Naive B cell (primary cell): ENCODE measurements at places on chromosomes 1 and 21. TPM values are rescaled to one million over a fixed set of nuclear protein-coding genes. Genes with fewer than 3 reads are reported as not detected.
A peak's percentile ranks its signal among the peaks of the same experiment; 100 is the strongest.

GRCh38 chr1:157151073-157151472, 12.9 kb upstream of the ETV3 start:
- no peaks in the 10 kb centered on the region for H3K36me3 ChIP-seq
- no peak overlapping the region for H3K27ac ChIP-seq
- peaks cover 4% of the 10 kb centered on the region for H3K4me1 ChIP-seq
- peaks cover 39% of the 10 kb centered on the region for H3K27me3 ChIP-seq
- no peak for DNase-seq

DNA sequence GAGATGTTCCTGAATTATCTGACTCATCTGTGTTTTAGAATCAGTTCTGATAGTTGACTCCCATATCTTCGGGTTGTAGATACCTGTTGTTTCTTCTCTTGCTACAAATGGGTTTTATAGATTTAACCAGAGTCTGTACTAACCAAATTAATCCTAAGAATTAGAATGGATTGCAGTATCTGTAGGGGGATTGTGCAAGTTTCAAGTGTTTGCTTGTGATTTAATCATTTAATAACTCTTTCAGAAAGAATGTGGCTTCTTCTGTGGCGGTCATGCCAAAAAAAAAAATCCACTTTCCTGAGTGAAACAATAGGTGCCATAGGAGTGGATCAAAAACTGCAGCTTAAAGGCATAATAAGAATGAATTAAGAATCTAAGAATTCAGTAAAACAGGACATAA, 9.4 kb downstream of the IPO9 start:
- H3K36me3 ChIP-seq = peaks cover 12% of the 10 kb centered on the region
- no peaks in the 10 kb centered on the region for H3K27me3 ChIP-seq
- no peak for DNase-seq
- H3K4me1 ChIP-seq = peaks cover 64% of the 10 kb centered on the region
- H3K27ac ChIP-seq = peak overlapping the region; percentile 28

DNA sequence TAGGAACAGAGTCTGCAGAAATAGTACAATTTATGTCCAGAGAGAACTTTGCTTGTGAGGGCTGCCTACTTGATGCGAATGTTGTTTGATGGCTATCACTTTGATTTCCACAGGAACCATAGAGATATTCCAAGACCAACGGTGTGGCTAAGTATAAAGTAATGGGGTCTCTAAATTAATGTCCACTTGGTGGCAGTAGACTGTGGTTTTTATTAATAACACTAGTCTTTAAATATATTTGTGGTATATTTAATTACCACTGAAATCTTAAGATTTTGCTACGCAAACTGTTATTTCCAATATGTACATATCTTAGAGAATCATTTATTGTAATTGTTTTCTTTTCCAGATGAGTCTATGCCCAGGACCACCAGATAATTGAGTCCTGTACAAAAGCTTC, 647.9 kb downstream of the PLA2G4A start:
- no peaks in the 10 kb centered on the region for H3K27me3 ChIP-seq
- no peak overlapping the region for H3K27ac ChIP-seq
- H3K4me1 ChIP-seq = no peaks in the 10 kb centered on the region
- no peaks in the 10 kb centered on the region for H3K36me3 ChIP-seq

DNA sequence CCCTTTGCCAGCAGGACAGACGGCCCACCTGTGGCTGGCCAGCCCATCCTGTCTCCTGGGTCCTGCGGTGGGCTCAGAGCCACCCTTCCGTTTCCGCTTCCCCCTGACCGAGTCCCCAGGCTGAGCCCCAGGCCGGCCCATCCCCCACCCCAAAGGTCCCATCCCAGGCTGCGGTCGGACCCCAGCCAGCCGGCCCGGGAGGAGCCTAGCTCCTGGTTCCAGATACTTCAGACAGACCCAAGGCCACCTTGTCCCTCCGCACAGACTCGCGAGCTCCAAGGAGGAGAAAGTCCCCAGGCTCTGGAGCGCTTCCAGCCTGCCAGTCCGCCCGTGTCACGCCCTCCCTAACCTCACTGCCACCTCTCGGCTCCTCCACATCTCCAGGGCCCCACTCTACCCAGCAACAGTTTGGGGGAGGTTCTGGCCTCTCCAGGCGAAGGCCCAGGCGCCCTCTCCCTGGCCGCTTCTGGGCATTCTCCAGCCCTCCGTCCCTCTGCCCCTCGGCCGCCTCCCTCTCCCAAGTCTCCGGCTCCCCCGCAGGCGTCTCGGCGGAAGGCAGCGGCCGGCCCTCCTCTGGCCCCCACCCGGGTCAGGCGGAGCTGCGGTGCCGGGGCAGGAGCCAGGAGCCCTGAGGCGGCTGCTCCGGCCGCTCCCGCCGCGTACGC, 835 bp downstream of the LRRN2 start:
- H3K36me3 ChIP-seq = no peaks in the 10 kb centered on the region
- no peak overlapping the region for H3K27ac ChIP-seq
- peaks cover 27% of the 10 kb centered on the region for H3K27me3 ChIP-seq
- peaks cover 14% of the 10 kb centered on the region for H3K4me1 ChIP-seq
- no peak for DNase-seq
- H3K4me3 ChIP-seq = peak overlapping the region; percentile 69

RHCE gene
- not detected for polyA plus RNA-seq

DNA sequence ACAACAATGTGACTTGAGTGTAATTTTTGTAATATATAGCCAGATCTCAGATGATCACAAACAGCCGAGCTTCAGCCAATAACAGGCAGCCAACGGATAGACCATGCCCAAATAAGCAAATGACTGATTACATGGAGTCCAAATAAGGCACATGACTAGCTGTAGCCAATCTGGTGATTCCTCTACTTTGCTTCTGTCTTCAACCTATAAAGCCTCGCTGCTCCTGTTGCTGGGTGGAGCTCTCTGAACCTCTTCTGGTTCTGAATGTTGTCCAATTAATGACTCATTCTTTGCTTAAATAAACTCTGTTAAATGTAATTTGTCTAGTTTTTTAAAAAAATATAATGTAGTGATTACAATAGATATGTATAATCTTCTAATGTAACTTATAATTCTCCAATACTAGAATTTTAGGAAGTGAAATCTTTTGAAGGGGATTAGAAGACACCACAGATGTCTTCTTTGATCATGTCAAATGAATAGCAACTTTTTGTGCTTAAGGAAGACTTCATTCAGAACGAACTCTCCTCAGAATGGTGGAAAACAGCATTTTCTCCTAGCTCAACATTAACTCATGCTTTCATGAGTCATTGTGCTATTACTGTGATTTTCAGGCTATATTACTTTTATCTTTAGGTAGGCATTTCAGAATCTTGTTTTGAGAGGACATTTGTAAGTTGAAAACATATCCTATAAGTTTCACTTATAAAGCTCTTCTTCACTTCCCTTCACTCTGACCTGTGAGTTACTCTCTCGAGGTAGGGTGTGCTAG, 857.8 kb upstream of the B3GALT2 start:
- no peak overlapping the region for H3K4me3 ChIP-seq
- H3K27ac ChIP-seq = no peak overlapping the region

SIM2 gene
- not detected for polyA plus RNA-seq

HEYL gene
- not detected for polyA plus RNA-seq

- peaks cover 41% of the 10 kb centered on the region for H3K27me3 ChIP-seq
- DNase-seq = no peak
- H3K36me3 ChIP-seq = no peaks in the 10 kb centered on the region
- H3K4me1 ChIP-seq = no peaks in the 10 kb centered on the region
- no peak overlapping the region for H3K27ac ChIP-seq
These were observed 27.5 kb upstream of the TCEA3 start for GRCh38 chr1:23452011-23452411.

GRCh38 chr21:39927304-39927886, 60.2 kb downstream of the PCP4 start:
- H3K4me3 ChIP-seq = no peak overlapping the region
- H3K27ac ChIP-seq = no peak overlapping the region
- DNase-seq = no peak

- peak; percentile 39 for DNase-seq
- peak overlapping the region; percentile 91 for H3K27ac ChIP-seq
- H3K36me3 ChIP-seq = peaks cover 18% of the 10 kb centered on the region
- H3K4me1 ChIP-seq = peaks cover 31% of the 10 kb centered on the region
These were observed 53.8 kb upstream of the DPH5 start for GRCh38 chr1:101079341-101079740.

DNA sequence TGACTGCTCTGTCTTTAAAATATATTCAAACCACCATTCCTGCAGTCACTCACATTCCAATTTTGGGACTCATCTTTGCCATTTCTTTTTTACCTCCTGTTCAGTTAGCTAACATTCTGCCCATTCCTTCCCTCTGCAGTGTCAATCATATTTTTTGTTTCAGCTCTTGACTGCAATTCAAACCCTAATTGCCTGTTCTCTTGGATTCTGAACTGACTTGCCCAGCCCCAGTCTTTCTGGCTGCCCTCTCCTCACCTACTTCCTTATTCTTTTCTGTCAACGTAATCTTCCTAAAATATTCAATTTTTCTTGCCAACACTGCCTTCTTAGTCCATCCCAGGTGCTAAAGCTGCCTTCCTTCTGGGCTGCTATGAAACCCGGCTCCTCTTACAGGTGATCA, 6.1 kb downstream of the PRDM2 start:
- H3K36me3 ChIP-seq = peaks cover 15% of the 10 kb centered on the region
- no peak for DNase-seq
- H3K4me1 ChIP-seq = peaks cover 61% of the 10 kb centered on the region
- H3K27me3 ChIP-seq = no peaks in the 10 kb centered on the region

PCSK9 gene
- polyA plus RNA-seq = not detected

FAM151A gene
- polyA plus RNA-seq = not detected

MAP10 gene
- 1.7 TPM for polyA plus RNA-seq

GRCh38 chr21:42614811-42615351, 38.5 kb upstream of the PDE9A start:
- H3K27me3 ChIP-seq = peaks cover 23% of the 10 kb centered on the region
- H3K4me3 ChIP-seq = no peak overlapping the region
- no peak for DNase-seq
- H3K36me3 ChIP-seq = no peaks in the 10 kb centered on the region

SLC30A10 gene
- not detected for polyA plus RNA-seq

DNA sequence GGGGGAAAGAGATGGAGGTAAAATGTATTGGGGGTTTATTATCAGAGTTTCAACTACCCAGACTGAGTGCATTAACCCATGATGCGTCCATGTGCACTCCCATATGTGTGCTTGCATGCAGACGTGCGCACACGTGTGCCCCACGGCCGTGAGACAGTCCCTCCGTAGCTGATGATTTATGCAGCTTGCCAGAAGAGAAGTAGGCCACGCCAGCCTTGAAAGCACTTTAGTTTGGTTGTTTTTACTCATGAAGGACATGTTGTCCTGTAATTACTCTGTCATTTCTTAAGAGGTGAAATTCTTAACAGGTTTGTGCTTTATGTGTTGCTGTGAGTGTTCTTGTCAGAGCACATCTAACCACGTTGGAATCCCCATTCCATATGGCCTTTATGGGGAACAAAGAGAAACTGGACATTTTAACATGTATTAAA, 467.8 kb downstream of the LMO4 start:
- H3K4me1 ChIP-seq = no peaks in the 10 kb centered on the region
- H3K27me3 ChIP-seq = no peaks in the 10 kb centered on the region
- no peak for DNase-seq
- H3K36me3 ChIP-seq = no peaks in the 10 kb centered on the region

OR2M3 gene
- polyA plus RNA-seq = not detected

DNA sequence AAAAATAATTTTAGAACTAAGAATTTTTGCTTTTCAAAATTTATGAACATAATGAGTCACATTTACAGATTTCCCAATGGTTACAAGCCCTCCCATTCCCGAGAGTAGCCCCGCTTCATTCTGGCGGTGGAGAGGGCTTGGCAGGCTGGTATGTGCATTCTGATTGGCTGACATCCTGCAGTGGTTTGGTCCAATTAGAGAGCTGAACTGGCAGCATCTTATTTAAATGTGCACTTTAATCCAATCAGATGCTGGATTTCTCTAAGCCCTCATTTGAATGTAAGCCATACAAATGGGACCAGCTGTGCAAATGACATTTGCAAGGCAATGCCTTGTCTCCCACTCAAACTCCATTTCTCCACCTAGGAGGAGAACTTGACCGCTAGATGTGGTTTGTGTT, 18.0 kb upstream of the TRIM17 start:
- H3K4me3 ChIP-seq = no peak overlapping the region
- peaks cover 58% of the 10 kb centered on the region for H3K27me3 ChIP-seq
- H3K4me1 ChIP-seq = peaks cover 4% of the 10 kb centered on the region
- no peaks in the 10 kb centered on the region for H3K36me3 ChIP-seq
- no peak overlapping the region for H3K27ac ChIP-seq

TFF1 gene
- not detected for polyA plus RNA-seq

DNA sequence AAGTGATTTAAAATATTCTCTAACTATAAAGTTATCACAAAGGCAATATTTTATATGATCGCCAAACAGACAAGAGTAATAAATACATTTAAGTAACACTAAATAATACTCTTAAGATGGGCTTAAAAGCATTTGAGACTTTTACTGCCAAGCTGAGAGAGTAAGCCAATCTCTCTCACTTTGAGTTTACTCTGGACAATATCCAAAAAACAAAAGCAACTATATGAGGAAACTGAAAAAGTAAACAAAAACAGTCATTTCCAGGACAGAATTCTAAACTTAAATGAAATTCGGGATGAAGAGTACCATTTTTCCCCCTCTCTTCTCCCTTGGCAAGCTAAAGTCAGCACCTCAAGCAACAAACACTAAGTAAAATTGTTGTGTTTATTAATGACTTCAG, 173.2 kb downstream of the COP1 start:
- peaks cover 36% of the 10 kb centered on the region for H3K36me3 ChIP-seq
- H3K27ac ChIP-seq = no peak overlapping the region
- no peak for DNase-seq
- no peaks in the 10 kb centered on the region for H3K27me3 ChIP-seq
- H3K4me3 ChIP-seq = no peak overlapping the region

DNA sequence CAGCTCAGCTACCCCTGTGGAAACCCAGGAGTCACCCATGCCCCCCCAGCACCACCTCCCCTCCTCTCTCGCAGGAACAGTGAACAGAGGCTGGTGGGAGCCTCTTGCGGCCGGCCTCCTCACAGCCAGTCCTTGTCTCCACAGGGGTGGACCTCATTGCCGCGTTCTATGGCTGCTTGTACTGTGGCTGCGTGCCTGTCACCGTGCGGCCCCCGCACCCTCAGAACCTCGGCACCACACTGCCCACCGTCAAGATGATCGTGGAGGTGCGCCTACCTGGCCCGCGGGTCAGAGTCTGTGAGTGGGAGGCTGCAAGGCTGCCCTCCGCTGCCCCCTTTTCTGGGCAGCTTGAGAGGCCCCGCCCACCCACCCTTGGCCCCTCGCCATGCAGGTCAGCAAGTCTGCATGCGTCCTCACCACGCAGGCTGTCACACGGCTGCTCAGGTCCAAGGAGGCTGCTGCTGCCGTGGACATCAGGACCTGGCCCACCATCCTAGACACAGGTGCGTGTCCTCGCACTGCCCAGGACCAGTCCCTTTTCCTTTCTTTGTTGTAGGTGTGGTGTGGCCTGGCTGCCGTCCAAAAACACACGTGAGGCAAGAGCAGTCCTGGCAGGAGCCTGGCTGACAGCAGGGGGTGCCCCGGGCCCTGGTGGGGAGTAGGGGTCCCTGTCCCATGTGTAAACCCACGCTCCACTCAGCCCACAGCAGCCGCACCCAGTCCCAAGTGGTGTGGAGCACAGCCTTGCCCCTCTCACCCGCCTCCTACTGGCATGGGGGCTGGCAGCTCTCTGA, 50.3 kb downstream of the S100B start:
- peaks cover 5% of the 10 kb centered on the region for H3K36me3 ChIP-seq
- no peak for DNase-seq
- no peak overlapping the region for H3K27ac ChIP-seq
- peaks cover 21% of the 10 kb centered on the region for H3K4me1 ChIP-seq

SLC16A1 gene
- polyA plus RNA-seq = 3.3 TPM

KRTAP20-2 gene
- not detected for polyA plus RNA-seq
